Activated T-helper 1 cell treated with anti-CD3 and anti-CD28 coated beads, Interleukin-12 subunit alpha, Interleukin-12 subunit beta, Interleukin-2, Interleukin-4 antibody, amounts not matched to agents 30 ng/mL and 10 ng/mL and 1 ng/mL, durations not matched to agents 14 hours and 24 hours and 36 hours (primary cell): ENCODE measurements at places on chromosomes 7 and 10. TPM values are rescaled to one million over a fixed set of nuclear protein-coding genes. Genes with fewer than 3 reads are reported as not detected.
A peak's percentile ranks its signal among the peaks of the same experiment; 100 is the strongest.

Gene TRIM50
- total RNA-seq: not detected in 2 replicates

- no peak overlapping the region for H3K4me3 ChIP-seq
- peaks cover 5% of the 10 kb centered on the region for H3K36me3 ChIP-seq
- DNase-seq: no peak
- no peaks in the 10 kb centered on the region for H3K27me3 ChIP-seq
Measured at GRCh38 chr10:119413471-119414080, 128.9 kb downstream of the RGS10 start.

DNA sequence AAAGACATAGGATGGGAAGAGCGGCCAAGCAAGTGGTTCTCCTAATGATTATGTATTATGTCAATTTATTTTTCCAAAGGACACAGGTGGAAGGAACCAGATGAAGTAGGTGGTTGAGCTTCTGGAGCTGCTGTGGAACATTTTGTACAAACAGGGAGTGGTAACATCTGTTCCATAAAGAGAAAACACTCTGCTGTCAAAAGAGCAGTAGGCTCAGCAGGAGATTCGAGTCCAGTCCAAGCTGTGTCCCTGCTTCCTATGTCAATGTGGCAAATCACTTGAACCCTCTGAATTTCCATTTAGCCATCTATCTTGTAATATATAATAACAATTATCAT, 448.0 kb upstream of the ANKRD30A start:
- no peak for DNase-seq
- H3K4me1 ChIP-seq: no peaks in the 10 kb centered on the region
- no peak overlapping the region for H3K27ac ChIP-seq
- H3K27me3 ChIP-seq: no peaks in the 10 kb centered on the region
- no peak overlapping the region for H3K4me3 ChIP-seq
- no peaks in the 10 kb centered on the region for H3K36me3 ChIP-seq

- H3K36me3 ChIP-seq: no peaks in the 10 kb centered on the region
- H3K27me3 ChIP-seq: peaks cover 3% of the 10 kb centered on the region
- DNase-seq: peak; percentile 56
- peaks cover 38% of the 10 kb centered on the region for H3K4me1 ChIP-seq
- H3K4me3 ChIP-seq: peak overlapping the region; percentile 87
Measured at GRCh38 chr10:61896854-61897661, 4.4 kb upstream of the ARID5B start.

DNA sequence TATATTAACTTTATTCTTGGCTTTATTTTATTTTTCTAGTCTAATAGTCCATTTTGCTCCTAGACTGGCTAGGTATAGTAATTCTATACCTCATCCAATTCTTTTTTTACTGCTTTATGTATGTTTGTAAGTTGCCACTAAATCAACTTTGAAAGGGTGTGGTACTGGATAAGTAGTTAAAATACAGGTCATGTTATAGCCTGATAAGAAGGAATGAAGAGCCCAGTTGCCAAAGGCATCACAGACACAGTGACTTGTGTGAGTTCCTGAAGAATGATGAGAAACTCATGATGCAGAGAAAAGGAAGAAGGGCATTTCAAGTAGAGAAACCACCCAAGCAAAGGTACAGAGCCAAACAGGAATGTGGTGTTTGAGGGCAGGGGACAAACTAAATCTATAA, 27.3 kb downstream of the NAPEPLD start:
- H3K4me1 ChIP-seq: no peaks in the 10 kb centered on the region
- H3K36me3 ChIP-seq: peaks cover 17% of the 10 kb centered on the region
- DNase-seq: no peak
- no peaks in the 10 kb centered on the region for H3K27me3 ChIP-seq
- H3K27ac ChIP-seq: no peak overlapping the region

DNA sequence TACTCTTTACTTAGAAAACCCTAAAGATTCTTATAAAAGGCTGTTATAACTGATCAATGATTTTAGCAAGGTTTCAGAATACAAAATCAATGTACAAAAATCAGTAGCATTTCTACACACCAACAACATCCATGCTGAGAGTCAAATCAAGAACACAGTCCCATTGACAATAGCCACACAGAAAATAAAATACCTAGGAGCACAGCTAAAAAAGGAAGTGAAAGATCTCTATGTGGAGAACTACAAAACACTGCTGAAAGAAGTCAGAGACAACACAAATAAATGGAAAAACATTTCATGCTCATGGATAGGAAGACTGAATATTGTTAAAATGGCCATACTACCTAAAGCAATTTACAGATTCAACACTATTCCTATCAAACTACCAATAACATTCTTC, 427.0 kb downstream of the KCNMA1 start:
- no peaks in the 10 kb centered on the region for H3K36me3 ChIP-seq
- no peak overlapping the region for H3K4me3 ChIP-seq
- H3K4me1 ChIP-seq: no peaks in the 10 kb centered on the region
- H3K27me3 ChIP-seq: no peaks in the 10 kb centered on the region
- DNase-seq: no peak

DNA sequence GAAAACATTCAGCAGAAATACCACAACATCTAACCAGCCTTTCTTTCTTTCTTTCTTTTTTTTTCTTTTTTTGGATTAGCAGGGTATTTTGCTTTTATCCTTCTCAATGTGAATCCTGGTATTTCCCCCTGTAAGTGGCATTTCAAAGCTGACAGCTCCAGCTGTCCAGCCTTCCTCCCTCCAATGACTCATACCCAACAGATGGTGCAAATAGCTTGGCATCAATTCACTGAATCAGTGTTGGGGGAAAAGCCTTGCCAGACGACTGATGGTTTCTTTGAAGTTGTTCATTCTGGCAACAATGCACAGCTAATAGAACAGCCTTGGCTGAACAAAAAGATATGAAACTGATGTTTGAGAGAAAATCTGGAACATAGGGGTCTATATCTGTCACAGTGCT, 316.8 kb upstream of the STEAP1 start:
- no peak overlapping the region for H3K27ac ChIP-seq
- peaks cover 10% of the 10 kb centered on the region for H3K4me1 ChIP-seq
- DNase-seq: no peak
- no peak overlapping the region for H3K4me3 ChIP-seq

- H3K27me3 ChIP-seq: peaks cover 2% of the 10 kb centered on the region
- H3K27ac ChIP-seq: no peak overlapping the region
- peaks cover 33% of the 10 kb centered on the region for H3K4me1 ChIP-seq
- H3K36me3 ChIP-seq: peaks cover 5% of the 10 kb centered on the region
- H3K4me3 ChIP-seq: no peak overlapping the region
Measured at GRCh38 chr10:88165849-88166271, 302.4 kb downstream of the PTEN start.

Gene NEUROD6
- not detected in 2 replicates for total RNA-seq

Gene AQP1
- 0.12 and 0.13 TPM in 2 replicates for total RNA-seq

DNA sequence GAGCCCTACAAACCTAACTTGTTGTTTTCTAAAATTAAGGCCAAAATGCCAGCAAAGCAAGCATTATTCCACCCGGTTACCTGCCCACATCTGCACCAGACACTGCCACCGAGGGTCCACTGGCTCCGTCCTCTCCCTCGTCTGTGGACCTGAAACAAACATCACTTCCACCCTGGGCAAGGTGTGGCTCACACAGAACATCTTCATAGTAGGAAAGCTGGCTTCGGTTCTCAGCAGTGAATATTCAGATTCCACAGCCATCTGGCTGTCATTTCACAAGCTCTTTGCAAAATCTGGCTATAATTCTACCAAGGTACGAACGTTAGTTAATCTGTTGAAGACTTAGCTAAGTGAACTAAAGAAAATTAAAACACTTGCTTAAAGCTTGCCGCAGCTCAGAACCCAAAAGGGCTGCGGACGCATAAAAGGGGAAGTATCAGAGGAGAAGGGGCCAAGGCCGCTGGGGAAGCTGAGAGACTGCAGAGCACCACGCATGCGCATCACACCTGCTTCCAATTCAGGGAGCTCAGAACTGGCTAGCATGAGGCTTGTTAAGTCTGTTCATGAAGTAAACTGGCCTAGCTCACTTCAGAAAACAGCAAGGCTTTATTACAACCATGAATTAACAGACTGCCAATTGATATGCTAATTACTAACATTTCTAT, 46.1 kb downstream of the PTPRN2 start:
- no peaks in the 10 kb centered on the region for H3K36me3 ChIP-seq
- no peak for DNase-seq
- no peak overlapping the region for H3K4me3 ChIP-seq
- H3K27me3 ChIP-seq: no peaks in the 10 kb centered on the region
- H3K4me1 ChIP-seq: no peaks in the 10 kb centered on the region
- H3K27ac ChIP-seq: no peak overlapping the region

Gene FAM25G
- not detected in 2 replicates for total RNA-seq

Gene FAM149B1
- 11.1 and 11.3 TPM in 2 replicates for total RNA-seq
